ENCODE measurements at places on chromosomes 12 and 14.

DNA sequence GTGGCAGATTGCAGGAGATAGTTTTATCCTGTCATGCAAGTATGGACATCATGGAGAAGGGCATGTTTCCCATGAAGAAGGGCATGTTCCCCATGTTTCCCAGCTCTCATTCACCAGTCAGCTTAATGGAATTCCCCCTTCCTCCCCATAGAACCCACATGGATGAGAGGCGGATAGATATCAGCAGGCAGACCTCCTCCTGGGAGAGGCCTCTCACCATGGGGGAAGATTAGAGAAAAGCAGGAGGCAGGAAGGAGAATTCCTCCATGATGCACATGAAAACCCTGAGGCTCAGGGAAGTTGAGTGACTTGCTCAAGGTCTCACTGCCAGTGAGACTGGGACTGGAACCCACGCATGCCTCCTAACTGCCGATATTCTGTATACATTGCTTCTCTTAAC, 92.9 kb upstream of the FOXN3 start:
- no peak for DNase-seq

DNA sequence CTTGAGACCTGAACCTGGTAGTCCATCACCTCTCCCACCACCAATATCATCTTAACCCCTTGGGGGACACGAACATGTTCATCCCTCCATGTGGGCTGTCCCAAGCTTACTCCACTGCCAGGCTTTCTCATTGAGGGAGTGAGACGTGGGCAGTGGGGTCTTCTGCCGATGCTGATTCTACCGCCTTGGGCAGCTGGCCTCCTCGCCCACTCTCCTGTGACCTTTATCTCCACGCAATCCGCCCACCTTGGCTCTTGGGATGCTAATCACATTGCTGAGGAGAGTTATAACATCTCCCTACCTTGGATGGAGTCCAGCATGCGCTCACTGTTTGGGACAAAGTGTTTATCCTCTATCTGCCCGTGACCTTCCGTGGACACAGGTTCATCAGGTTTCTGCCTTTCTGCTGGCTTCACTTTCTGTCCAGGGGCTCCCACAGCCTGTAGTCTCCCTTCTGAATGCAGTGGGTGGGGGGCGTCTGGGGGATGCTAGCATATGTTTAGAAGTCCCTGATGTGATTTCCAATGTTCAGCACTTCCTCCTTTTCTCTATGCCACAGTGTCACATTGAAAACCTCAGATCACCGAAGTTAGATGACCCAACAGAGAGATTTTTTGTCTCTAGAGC, 53.2 kb upstream of the ESRRB start:
- no peak for DNase-seq

- DNase-seq: no peak
Measured at GRCh38 chr12:123807670-123808069, 45.6 kb downstream of the DNAH10 start.

GRCh38 chr12:30936036-30936435, 9.5 kb downstream of the TSPAN11 start:
- DNase-seq: no peak

- no peak for DNase-seq
Measured at GRCh38 chr14:54797986-54798385, 104.6 kb downstream of the GCH1 start.

DNA sequence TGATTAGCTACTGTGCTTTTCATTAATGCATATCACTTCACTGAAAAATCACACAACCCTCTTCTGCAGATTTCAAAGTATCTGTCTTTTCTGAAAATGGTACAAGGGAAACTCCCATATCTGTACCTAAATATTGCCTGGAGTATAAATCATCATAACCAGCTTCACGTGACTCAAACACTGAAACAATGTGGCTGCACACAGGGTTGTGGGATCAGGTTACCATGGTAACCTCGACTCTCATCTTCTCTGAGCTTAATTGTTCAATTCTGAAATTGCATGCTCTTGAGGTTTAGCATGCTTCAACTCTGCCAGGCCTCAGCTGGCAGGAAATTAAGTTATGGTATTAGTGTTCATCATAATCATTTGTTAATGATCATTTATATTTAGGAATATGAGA, 77.5 kb upstream of the CPSF6 start:
- peak; percentile 9 for DNase-seq

DNA sequence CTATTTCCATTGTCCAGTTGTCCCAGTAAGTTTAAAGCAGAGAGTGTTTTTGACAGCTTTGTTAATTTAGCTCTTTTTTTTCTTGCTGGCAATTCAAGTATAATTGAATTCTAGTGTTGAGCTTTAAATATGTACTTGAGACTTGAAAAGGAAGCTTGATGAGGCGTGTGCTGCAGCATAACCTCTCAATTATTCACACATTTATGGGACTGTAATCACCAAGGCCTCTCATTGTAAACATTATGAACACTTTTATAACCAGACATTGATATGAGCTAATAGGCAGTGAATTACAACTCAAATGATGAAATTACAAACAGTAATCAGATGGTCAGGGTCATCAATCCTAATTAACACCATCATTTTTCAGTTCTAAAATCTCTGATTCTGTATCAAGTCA, 378.0 kb upstream of the DDHD1 start:
- DNase-seq: no peak

DNA sequence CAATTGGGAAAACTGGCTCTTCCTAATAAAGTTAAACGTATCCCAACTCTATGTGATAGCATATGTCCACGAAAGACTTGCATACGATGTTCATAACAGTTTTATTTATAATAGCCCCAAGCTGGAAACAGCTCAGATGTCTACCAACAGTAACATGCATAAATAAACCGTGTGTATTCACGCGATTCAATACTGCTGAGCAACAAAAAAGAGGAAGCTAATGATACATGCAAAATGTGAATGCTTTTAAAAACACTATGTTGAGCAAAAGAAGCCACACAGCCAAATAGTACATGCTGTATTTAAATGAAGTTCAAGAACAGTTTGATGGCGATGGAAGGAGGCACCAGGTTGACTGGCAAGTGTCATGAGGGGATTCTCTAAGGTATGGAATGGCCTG, 55.7 kb downstream of the TRIM9 start:
- DNase-seq: peak; percentile 68

DNA sequence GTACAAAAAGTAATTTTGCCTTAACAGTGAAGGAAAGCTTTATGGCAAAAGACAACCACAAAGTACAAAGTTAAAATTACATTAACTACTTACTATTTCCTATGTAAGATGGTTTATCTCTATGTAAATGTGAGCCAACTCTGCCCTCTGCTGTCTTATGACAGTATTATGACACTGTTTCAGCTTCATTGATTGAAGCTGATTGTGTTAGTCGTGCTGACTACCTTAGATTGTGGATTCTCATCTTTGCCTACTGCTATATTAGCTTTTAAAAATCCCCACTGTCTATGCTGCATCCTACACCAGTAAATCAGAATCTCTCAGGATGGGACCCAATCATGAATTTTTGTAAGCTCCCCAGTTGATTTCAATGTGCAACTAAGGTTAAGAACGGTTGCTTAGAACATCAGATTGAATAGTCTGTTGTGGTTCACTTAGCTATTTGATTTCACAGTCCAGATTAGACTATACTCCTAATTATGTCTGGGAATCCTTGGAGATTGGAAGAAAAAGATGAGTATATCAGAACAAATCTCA, 12.2 kb upstream of the SPTB start:
- peak; percentile 29 for DNase-seq

DNA sequence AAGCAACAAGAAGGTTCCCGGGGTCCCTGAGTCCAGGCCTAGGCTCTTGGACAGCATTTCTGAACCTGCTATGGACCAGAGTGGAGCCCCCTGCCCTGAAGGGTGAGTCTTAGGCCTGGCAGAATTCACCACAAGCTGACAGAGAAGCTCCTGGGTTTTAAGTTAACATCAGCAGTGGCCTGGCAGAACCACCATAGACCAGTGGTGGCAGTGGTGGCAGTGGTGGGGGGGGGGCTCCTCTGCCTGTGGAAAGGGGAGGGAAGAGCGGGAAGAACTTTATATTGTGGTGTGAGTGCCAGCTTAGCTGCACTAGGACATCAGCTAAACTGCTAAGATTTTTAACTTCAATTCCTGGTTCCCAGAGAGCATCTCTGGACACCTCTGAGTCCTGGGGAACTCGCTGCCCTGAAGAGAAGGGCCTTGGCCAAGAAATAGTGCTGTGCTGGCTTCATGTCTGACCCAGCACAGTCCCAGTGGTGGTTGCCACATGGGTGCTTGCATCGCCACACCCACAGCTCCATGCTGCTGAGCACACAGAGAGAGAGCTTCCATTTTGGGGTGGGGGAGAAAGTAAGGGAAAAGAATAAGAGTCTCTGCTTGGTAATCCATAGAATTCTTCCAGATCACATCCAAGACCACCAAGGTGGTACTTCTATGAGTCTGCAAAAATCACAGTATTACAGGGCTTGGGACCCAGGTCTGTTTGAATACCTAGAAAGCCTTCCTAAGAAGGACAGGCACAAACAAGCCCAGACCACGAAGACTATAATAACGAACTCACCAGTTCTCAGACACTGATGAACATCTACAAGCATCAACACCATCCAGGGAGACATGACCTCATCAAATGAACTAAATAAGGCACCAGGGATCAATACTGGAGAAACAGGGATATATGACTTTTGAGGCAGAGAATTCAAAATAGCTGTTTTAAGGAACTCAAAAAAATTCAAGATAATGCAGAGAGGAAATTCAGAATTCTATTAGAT, 20.4 kb upstream of the RNF212B start:
- DNase-seq: no peak

- DNase-seq: no peak
Measured at GRCh38 chr12:86903159-86903558, 647.0 kb upstream of the MGAT4C start.

DNA sequence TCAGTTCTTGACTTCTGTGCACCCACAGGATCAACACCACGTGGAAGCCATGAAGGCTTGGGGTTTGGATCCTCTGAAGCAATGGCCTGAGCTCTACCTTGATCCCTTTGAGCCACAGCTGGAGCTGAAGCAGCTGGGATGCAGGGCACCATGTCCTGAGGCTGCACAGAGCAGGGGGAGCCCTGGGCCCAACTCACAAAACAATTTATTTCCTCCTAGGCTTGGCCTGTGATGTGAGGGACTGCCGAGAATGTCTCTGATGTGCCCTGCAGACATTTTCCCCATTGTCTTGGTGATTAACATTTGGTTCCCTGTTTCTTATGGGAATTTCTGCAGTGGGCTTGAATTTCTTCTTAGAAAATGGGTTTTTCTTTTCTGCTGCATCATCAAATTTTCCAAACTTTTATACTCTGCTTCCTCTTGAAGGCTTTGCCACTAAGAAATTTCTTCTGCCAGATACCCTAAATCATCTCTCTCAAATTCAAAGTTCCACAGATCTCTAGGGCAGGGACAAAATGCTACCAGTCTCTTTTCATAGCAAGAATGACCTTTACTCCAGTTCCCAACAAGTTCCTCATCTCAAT, 288.2 kb downstream of the CCDC59 start:
- DNase-seq: no peak
